Progenitor cell of endocrine pancreas (in vitro differentiated cells): ENCODE measurements at places on chromosomes 3 and 15. TPM values are rescaled to one million over a fixed set of nuclear protein-coding genes. Genes with fewer than 3 reads are reported as not detected.

ESYT3 gene
- total RNA-seq = 1.8 and 3.5 TPM in 2 replicates

CCDC13 gene
- total RNA-seq = 2.3 and 2.5 TPM in 2 replicates

SLC7A14 gene
- 0.93 and 1.2 TPM in 2 replicates for total RNA-seq

OXTR gene
- total RNA-seq = 3.0 and 3.1 TPM in 2 replicates

POLQ gene
- total RNA-seq = 9.6 and 9.9 TPM in 2 replicates

GRCh38 chr15:69032703-69033373 lies 18.3 kb downstream of the NOX5 start:
- DNase-seq = no peak
- H3K36me3 ChIP-seq = no peaks in the 10 kb centered on the region
- no peak overlapping the region for H3K27ac ChIP-seq
- no peaks in the 10 kb centered on the region for H3K4me1 ChIP-seq
- peaks cover 44% of the 10 kb centered on the region for H3K27me3 ChIP-seq
- no peak overlapping the region for H3K4me3 ChIP-seq

DNA sequence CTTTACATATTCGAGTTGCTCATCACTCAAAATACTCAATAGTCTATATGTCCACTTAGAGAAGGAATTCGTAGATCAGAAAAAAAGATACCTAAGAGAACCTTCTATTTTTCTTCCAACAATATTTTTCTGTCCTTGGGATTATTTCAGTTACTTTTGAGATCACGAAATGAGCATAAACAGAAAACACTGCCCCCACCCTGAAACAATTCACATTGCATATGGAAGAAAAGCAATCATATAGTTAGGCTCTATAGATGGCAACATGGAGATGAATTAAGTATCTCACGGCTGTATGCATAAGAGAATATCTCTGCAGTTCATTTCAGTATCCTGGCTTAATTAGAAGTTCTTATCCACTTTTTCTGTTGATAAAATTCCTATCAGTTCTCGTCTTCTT lies 391.1 kb downstream of the FGF12 start:
- H3K36me3 ChIP-seq = no peaks in the 10 kb centered on the region
- no peak for DNase-seq
- H3K27me3 ChIP-seq = no peaks in the 10 kb centered on the region
- H3K4me1 ChIP-seq = peaks cover 3% of the 10 kb centered on the region
- H3K27ac ChIP-seq = no peak overlapping the region

GRCh38 chr3:103247459-103247858 lies 812.6 kb downstream of the ZPLD1 start:
- DNase-seq = no peak
- H3K36me3 ChIP-seq = no peaks in the 10 kb centered on the region
- no peaks in the 10 kb centered on the region for H3K27me3 ChIP-seq
- H3K4me3 ChIP-seq = no peak overlapping the region

- H3K4me3 ChIP-seq = no peak overlapping the region
- DNase-seq = no peak
- H3K27ac ChIP-seq = no peak overlapping the region
Measured at GRCh38 chr15:63752075-63752684, 81.6 kb downstream of the HERC1 start.

GRCh38 chr15:101597360-101597928 lies 54.7 kb downstream of the TM2D3 start:
- H3K4me3 ChIP-seq = no peak overlapping the region
- no peak for DNase-seq
- H3K27ac ChIP-seq = no peak overlapping the region
- no peaks in the 10 kb centered on the region for H3K36me3 ChIP-seq
- H3K27me3 ChIP-seq = peaks cover 15% of the 10 kb centered on the region
- no peaks in the 10 kb centered on the region for H3K4me1 ChIP-seq

DNA sequence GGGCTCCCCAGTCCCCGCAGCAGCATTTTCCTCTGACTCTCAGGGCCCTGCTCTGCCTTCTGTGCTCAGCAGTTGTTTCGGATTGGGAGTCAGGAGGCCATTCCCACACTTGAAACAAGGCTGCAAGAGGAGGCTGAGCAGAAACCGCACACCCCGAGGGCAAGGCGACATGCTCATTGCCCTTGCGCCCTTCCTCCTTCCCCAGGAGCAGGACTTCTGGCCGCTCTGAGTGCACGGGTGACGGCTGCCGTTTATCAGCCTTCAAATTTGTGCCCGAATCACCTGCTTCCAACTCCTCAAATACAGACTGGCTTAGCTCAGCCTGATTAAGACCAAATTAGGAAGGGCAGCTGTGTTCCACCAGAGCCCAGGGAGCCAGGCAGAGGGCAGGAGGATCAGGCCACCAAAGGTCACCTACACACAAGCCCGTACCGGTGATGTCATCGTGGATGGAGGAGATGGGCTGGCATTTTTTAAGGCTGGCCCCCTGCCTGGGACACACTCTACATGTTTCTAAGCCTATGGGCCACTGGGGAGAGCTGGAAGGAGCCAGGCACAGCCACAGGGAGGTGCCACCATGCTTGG lies 38.1 kb downstream of the TM2D3 start:
- H3K36me3 ChIP-seq = no peaks in the 10 kb centered on the region
- peaks cover 24% of the 10 kb centered on the region for H3K4me1 ChIP-seq
- no peak for DNase-seq
- H3K27ac ChIP-seq = no peak overlapping the region

DNA sequence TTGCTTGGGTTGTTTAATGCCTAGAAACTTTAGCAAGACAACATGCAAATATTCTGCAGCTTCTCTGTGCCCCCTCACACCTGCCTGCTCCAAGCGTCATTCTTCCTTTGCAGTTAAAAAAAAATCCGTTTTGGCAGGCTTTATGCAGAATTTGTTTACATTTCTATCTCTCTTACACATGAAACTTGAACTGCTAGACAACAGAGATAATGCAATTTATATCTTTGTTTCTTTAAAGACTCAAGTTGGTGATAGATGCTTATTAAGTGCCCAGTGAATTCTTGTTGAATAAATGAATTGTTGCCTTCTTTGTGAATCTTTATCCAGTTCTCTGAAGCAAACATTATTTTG lies 53.2 kb downstream of the CHST2 start:
- no peak overlapping the region for H3K4me3 ChIP-seq
- no peak overlapping the region for H3K27ac ChIP-seq
- H3K27me3 ChIP-seq = peaks cover 7% of the 10 kb centered on the region
- H3K4me1 ChIP-seq = no peaks in the 10 kb centered on the region
- H3K36me3 ChIP-seq = no peaks in the 10 kb centered on the region

DNA sequence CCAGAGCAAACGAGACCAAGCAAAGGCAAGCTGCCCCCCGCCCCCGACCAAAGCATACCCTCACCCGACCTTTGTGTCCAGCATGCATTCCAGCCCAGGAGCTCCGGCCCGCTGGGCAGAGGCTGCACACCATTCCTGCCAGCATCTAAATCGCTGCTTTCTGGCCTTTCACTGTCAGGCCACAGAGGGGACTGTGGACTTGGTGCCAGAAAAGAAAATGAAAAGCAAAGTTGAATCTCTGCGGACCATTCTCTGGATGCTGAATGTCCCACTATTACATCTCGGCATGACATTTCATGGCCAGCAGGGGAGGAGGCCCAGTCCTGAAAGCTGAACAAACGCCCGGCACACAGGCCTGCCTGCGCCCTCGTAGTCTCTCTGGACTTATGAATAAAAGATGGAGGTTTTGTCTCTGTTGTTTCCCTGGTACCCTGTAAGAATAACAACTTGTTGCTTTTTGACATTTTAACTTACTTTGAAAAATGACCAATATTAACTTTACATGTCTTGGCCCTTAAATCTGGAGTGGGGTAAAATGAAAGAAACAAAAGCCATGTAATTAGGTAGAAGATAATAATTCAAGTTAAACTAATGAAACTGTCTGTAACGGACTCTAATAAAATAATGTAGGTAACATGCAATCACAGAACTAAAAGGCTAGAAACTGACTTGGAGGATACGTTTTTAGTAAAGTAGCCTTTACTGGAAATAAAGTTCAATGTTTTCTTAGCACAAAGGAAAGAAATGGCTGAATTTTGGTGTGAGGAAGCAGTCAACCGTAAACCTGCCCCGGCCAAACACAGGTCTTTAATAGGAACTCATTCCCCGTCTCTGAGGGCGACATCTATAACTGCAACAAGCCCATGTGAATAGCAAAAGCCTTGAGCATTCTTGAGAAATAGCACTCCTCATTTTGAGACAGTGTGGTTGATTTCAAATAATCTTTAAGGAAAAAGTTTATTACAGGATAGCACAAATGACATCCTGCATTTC lies 12.7 kb downstream of the IL17RD start:
- H3K27me3 ChIP-seq = no peaks in the 10 kb centered on the region
- H3K27ac ChIP-seq = peak overlapping the region; percentile 86
- peaks cover 34% of the 10 kb centered on the region for H3K4me1 ChIP-seq
- no peak overlapping the region for H3K4me3 ChIP-seq
